ENCODE measurements at places on chromosomes 16 and 17. TPM values are rescaled to one million over a fixed set of nuclear protein-coding genes. Genes with fewer than 3 reads are reported as not detected.
A peak's percentile ranks its signal among the peaks of the same experiment; 100 is the strongest.

- peaks cover 12% of the 10 kb centered on the region for H3K4me1 ChIP-seq
- no peak overlapping the region for H3K27ac ChIP-seq
- peaks cover 6% of the 10 kb centered on the region for H3K27me3 ChIP-seq
- H3K36me3 ChIP-seq = no peaks in the 10 kb centered on the region
- no peak for DNase-seq
These were observed 40.4 kb downstream of the CDK5R1 start for GRCh38 chr17:32527146-32527545.

DNA sequence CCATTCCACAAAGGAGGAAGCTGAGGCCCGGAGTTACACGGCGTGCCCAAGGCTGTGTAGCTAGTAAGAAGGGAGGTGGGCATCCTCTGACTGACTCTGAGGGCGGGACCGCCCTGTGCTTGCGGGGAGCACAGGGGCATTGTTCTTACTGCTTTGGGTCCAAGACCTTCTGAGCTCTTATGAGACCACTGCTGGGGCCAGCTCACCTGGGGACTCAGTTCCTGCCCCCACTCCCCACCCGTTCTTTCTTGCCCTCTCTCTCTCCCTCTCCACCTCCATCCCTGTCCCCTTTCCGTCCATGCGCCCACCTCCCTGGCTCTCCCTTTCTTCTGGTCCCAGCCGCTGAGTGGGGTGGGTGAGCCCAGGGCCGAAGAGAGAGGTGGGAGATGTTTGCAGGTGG is 19.6 kb downstream of the CCR7 start:
- H3K27me3 ChIP-seq = peaks cover 11% of the 10 kb centered on the region
- no peak overlapping the region for H3K4me3 ChIP-seq
- H3K27ac ChIP-seq = no peak overlapping the region
- H3K36me3 ChIP-seq = no peaks in the 10 kb centered on the region
- no peak for DNase-seq

TAC4 gene
- total RNA-seq = not detected

ADGRG1 gene
- 116 TPM for total RNA-seq

DNA sequence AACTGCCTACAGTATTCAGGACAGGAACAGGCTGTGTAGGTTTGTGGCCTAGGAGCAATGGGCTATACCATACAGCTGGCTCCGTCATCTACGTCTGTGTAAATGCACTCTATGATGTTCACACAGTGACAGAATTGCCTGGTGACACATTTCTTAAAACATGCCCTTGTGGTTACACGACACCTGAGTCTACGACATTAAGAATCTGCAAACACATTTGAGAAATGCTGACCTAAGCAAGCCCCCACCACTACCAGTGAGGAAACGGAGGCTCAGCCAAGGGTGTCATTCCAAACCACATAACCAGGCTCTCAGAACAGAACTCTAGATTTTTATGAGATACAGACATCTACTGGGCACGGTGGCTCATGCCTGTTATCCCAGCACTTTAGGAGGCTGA is 23.5 kb downstream of the USP36 start:
- H3K27me3 ChIP-seq = no peaks in the 10 kb centered on the region
- no peak overlapping the region for H3K4me3 ChIP-seq
- no peaks in the 10 kb centered on the region for H3K36me3 ChIP-seq
- H3K4me1 ChIP-seq = no peaks in the 10 kb centered on the region
- no peak for DNase-seq

MYADML2 gene
- 0.69 TPM for total RNA-seq

CHAD gene
- not detected for total RNA-seq

DNA sequence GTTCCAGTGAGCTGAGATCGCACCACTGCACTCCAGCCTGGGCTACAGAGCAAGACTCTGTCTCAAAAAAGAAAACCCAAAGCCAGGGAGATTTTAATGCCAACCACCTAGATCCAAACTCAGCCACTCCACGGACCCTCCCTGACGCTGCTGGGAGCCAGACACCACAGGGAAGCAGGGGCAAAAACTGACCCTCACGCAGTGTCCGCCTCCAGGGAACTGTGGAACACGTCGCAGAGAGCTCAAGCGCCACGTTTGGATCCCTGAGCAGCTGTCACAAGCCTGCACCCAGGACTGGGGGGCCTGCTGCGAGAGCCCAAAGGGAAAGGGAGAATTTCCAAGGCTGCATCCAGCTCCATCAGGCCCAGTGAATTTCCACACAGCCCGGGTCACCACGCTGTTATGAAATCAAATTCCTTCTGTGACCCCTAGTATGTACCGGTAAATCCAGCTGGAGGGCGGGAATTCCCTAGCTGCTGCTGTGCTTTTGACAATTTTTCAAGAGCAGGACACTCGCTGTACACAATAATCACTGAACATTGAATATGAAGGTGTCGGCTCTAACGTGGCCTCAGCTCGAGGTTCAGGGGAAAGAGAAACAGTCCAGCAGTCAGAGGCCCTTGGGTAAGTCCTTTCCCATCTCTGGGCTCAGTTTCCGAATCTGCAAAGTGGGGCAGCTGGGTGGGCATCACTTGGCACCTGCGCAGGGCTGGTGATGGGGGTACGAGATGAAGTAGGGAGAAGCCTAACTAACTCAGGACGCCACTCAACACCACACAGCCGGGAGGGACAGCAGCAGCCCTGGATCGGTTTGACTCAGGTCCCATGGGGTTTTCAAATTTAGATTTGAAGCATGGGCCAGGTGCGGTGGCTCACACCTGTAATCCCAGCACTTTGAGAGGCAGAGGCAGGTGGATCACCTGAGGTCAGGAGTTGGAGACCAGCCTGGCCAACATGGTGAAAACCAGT is 8.6 kb downstream of the CARHSP1 start:
- peaks cover 32% of the 10 kb centered on the region for H3K4me1 ChIP-seq
- no peak overlapping the region for H3K4me3 ChIP-seq
- no peaks in the 10 kb centered on the region for H3K36me3 ChIP-seq
- peak overlapping the region; percentile 48 for H3K27ac ChIP-seq

GRCh38 chr16:11743308-11744074 is 834 bp upstream of the TXNDC11 start:
- H3K27ac ChIP-seq = peak overlapping the region; percentile 76
- peaks cover 25% of the 10 kb centered on the region for H3K4me1 ChIP-seq
- H3K27me3 ChIP-seq = peaks cover 4% of the 10 kb centered on the region
- peak overlapping the region; percentile 82 for H3K4me3 ChIP-seq
- no peaks in the 10 kb centered on the region for H3K36me3 ChIP-seq

GRCh38 chr17:56441308-56441707 is 152.2 kb upstream of the NOG start:
- no peaks in the 10 kb centered on the region for H3K36me3 ChIP-seq
- H3K4me3 ChIP-seq = no peak overlapping the region
- no peak overlapping the region for H3K27ac ChIP-seq
- H3K4me1 ChIP-seq = peaks cover 2% of the 10 kb centered on the region

DNA sequence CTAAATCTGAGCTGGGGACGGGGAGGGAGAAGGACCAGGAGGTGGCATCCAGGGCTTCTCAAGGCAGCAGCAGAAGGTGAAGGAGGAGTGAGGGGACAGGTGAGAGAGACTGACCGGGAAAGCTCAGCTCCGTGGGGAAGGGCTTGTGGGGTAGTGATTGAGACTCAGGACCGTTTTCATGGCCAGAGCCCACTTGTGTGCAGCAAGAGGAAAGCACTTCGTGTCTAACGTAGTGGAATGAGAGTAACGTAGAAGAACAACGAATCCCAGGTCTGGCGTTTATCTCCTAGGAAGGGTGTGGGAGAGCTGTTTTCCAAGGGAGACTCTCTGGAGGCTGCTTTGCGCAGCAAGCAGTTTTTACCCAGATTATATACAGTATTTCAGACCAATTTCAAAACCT is 1.3 kb upstream of the CDH3 start:
- H3K4me1 ChIP-seq = no peaks in the 10 kb centered on the region
- no peak for DNase-seq
- H3K4me3 ChIP-seq = peak overlapping the region; percentile 8
- no peak overlapping the region for H3K27ac ChIP-seq

SEC14L1 gene
- 104 TPM for total RNA-seq

HOXB8 gene
- total RNA-seq = not detected

DNA sequence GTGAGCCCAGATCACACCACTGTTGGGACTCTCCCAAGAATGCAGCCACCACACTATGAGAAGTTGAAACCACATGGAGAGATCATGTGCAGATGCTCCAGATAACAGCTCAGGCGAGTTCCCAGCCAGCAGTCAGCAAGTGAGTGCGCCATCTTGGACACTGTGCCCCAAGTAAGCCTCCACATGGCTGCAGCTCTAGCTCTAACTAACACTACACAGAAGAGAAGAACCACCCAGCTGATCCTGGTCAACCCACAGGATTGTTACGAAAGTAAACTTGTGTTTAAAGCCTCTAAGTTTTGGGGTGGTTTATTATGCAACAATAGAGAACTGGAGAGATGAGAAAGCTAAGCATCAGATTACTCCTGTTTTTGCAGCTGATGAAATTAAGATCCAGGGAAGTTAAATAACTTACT is 25.8 kb downstream of the SLC38A7 start:
- H3K4me1 ChIP-seq = peaks cover 10% of the 10 kb centered on the region
- no peak overlapping the region for H3K4me3 ChIP-seq
- no peaks in the 10 kb centered on the region for H3K27me3 ChIP-seq
- no peak overlapping the region for H3K27ac ChIP-seq
- no peaks in the 10 kb centered on the region for H3K36me3 ChIP-seq
- DNase-seq = no peak

- H3K27me3 ChIP-seq = peaks cover 10% of the 10 kb centered on the region
- peak; percentile 14 for DNase-seq
- no peak overlapping the region for H3K27ac ChIP-seq
- no peak overlapping the region for H3K4me3 ChIP-seq
These were observed 1.5 kb downstream of the PIEZO1 start for GRCh38 chr16:88783391-88784073.

MYLK3 gene
- 0.49 TPM for total RNA-seq

DNA sequence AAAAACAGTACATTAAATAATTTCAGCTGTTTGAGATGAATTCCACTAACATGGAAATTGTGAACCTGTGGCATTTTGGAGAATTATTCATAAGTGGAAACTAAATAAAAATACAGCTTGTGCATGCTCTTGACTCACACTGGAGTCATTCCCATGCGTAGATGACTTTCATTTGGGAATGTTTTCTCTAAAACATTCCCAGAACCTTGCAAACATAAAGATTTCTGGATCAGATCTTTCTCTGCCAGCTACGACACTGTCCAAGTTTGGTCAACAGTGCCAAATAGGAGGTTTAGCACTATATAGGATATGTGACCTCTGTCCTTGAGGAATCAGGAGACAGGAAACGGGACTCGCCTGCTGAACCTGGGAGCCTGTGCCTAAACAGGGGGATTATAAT is 400.9 kb downstream of the SLC39A11 start:
- H3K4me3 ChIP-seq = no peak overlapping the region
- H3K4me1 ChIP-seq = peaks cover 1% of the 10 kb centered on the region
- peaks cover 4% of the 10 kb centered on the region for H3K27me3 ChIP-seq
- H3K27ac ChIP-seq = no peak overlapping the region
- H3K36me3 ChIP-seq = peaks cover 5% of the 10 kb centered on the region
- no peak for DNase-seq

PPP1R1B gene
- not detected for total RNA-seq

- H3K4me3 ChIP-seq = no peak overlapping the region
- no peak overlapping the region for H3K27ac ChIP-seq
- no peaks in the 10 kb centered on the region for H3K36me3 ChIP-seq
- DNase-seq = no peak
- peaks cover 19% of the 10 kb centered on the region for H3K4me1 ChIP-seq
- H3K27me3 ChIP-seq = peaks cover 2% of the 10 kb centered on the region
These were observed 137.4 kb upstream of the TNRC6C start for GRCh38 chr17:77821114-77821513.

CHRNE gene
- 0.69 TPM for total RNA-seq

DNA sequence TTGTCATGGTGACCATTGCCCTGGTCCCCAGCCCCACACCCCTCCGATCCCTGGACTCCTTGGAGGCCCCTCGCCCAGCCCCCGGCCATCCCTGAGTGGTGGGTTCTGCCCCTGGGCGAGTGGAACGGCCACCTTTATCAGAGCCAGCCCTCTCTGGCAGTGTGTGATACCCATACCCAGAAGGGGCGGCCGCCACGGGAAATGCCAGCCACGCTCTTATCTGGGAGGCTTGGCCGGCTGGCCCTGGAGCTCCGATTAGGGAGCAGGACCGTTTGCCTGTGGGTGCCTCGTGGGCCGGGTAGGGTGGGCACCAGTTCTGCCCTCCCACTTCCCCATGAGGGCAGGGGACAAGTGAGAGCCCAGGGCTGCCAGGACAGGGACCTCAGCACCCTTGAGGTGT is 58.3 kb upstream of the ZC3H18 start:
- DNase-seq = no peak
- H3K4me1 ChIP-seq = peaks cover 4% of the 10 kb centered on the region
- no peaks in the 10 kb centered on the region for H3K36me3 ChIP-seq
- no peak overlapping the region for H3K27ac ChIP-seq
- H3K4me3 ChIP-seq = no peak overlapping the region
- H3K27me3 ChIP-seq = peaks cover 10% of the 10 kb centered on the region

GRCh38 chr16:54286090-54286365 is 559 bp downstream of the IRX3 start:
- H3K36me3 ChIP-seq = no peaks in the 10 kb centered on the region
- H3K4me3 ChIP-seq = peak overlapping the region; percentile 93
- peaks cover 21% of the 10 kb centered on the region for H3K4me1 ChIP-seq

NPIPB9 gene
- total RNA-seq = 3.0 TPM

DNA sequence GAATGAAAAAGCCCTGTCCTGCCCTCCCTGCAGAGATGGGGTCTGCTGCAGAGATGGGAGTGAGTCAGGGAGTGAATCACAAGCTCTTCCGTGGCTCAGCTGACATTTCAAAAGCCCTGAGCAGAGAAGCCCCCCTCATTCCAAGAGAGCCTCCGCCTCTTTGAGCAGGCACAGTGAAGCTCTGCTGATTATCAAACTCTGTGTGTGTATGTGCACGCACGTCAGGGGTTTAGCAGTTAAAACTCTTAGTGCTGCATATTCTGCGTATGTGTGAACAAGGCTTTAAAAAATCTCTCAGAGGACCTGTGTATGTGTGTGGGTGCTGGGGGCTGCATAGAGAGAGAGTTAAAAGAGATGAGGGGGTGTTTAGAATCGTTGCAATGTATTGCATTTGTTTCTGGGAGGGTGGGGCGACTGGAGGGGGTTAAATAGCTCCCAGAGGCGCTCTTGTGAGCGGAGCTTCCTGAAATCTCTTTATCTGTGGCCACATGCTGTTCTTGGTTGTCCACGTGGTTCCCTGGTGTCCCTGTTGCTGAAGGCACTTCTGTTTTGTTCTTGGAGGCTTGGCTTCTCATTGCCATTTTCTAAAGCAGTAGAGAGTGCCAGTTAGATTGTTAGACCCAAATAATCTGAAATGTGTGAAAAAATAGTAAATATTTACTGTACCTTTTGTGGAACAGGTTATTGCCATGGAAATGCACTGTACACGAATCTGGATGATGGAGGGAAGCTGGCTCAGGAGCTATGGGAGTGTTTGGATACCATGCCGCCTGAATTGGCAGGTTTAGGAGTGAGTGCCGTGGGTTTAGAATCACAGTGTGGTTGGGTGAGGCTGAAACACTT is 116.6 kb downstream of the PRKCB start:
- peak overlapping the region; percentile 31 for H3K4me3 ChIP-seq
- H3K4me1 ChIP-seq = peaks cover 17% of the 10 kb centered on the region
- no peak overlapping the region for H3K27ac ChIP-seq
- no peak for DNase-seq
- H3K27me3 ChIP-seq = no peaks in the 10 kb centered on the region
- no peaks in the 10 kb centered on the region for H3K36me3 ChIP-seq

LGALS9C gene
- not detected for total RNA-seq
